ENCODE measurements at places on chromosomes 6 and 20. TPM values are rescaled to one million over a fixed set of nuclear protein-coding genes. Genes with fewer than 3 reads are reported as not detected.

The CLPSL2 gene
- 0.60 TPM for total RNA-seq

The CDKN1A gene
- total RNA-seq: 258 TPM

The RAET1L gene
- total RNA-seq: 0.58 TPM

The CAGE1 gene
- total RNA-seq: not detected

The LCA5 gene
- 1.0 TPM for total RNA-seq

The ZNF311 gene
- 0.30 TPM for total RNA-seq

The GATA5 gene
- total RNA-seq: 1.1 TPM

The FAM217A gene
- not detected for total RNA-seq

The FBXO30 gene
- total RNA-seq: 6.3 TPM

The MYCT1 gene
- not detected for total RNA-seq

The KCNG1 gene
- 18.8 TPM for total RNA-seq

The VGLL2 gene
- not detected for total RNA-seq

The IP6K3 gene
- 0.15 TPM for total RNA-seq

The MLN gene
- total RNA-seq: not detected

The LAMA2 gene
- 0.30 TPM for total RNA-seq

The MARCKS gene
- 27.1 TPM for total RNA-seq

The OOEP gene
- not detected for total RNA-seq

The ROS1 gene
- total RNA-seq: 0.24 TPM

The F13A1 gene
- total RNA-seq: not detected

The MAS1 gene
- total RNA-seq: not detected

The CST4 gene
- not detected for total RNA-seq

The LY6G6C gene
- not detected for total RNA-seq
